ENCODE measurements at places on chromosomes 16 and 17.

DNA sequence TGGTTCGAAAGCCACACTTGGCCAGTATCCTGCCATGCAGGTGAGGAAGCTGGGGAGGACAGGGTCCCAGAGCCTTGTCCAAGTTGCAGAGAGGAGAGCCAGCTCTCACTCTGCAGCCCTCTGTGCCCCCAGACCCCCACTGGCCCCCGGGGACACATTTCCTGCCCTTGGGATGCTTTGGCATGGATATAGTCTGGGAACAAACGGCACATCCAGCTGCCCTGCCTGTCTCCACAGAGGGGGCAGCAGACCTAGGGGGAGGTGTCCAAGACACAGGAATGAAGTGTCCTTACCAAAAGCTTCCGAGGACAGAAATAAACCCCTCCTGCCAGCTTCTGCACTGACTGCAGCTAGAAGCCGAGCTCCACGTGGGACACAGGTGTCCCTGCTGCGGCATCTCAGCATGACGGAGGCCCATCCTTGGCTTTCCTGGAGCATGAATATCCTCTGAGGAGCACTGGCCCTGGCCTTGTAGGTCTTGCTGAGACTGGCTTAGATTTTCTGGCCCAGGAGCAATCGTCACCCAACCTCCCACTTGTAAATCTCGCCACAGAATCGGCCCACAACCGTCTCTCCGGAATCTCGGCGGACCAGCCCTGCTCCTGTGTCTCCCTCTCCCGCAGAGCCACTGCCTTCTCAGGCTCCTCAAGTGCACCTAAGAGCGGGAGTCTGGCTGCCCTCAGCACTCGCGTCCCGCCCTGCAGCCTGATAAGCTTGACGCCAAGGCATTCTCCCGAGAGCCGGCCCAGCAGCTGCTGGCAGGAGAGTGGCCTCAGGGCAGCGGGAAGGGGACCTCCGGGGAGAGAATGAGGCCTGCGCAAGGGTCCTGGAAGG, 1.1 kb upstream of the CAPN15 start:
- no peak for ATAC-seq

- ATAC-seq = no peak
Observed at GRCh38 chr16:12060751-12061150, 84.2 kb downstream of the SNX29 start.

DNA sequence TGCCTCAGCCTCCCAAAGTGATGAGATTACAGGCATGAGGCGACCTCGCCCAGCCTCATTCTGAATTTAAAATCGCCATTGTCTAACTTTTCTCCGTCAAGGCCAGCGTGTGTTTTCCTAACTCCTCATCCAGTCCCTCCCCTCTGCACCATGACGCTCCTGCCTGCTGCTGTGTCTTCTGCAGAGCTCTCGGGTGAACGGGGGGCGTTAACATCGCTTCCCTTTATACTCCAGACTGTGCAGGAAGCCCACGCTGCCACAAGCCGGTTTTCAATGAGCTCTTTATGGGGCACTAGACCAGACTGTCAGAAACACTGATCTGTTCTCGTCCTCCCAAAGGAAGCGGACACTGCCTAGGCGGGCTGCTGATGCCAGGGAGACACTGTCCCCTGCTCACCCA, 13.2 kb downstream of the AANAT start:
- ATAC-seq = no peak

DNA sequence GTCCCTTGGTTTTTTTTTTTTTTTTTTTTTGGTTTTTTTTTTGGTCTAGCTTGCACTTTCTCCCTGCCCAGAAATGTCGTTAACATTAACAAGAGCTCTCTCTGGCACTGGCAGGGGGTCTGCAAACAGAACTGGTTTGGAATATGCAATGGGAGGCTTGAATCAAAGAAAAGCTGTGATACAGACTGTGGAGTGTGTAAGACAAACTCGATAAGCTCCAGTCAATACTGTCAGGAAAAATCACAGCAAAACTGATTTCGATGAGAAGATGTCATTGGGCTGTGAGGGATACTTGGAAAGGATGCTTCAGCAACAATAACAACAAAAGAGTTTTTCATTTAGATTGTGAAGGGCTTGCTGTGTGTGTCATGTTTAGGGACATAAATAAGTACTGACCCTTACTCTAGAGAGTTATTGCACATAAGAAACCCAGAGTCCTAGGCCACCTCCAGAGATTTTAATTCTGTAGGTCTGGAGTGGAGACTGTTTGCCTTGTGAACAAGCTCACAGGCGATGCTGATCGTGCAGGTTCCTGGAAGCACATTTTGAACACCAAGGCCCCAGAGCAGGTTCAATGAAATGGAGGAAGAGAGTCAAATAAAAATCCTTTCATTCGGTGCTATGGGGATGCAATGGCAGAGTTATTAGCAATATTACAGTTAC, 470.7 kb upstream of the RBFOX1 start:
- ATAC-seq = no peak

DNA sequence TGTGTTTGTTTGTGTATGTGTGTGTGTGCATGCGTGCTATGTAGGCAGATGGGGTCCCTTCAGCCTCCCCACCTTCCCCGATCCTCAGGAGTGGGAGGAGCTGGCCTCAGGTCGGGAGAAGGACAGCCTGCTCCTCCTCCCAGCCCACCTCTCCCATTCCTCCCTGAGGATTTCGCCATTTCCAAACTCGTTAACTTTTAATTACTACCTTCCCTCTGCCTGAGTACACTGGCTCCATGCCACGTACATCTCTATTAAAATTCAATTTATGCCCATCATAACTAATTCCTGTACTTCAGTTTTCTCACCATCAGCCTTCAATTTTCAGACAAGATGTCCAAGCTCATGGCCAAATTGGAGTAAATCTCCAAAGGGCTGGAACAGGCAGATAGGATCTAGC, 148.6 kb downstream of the SDK2 start:
- ATAC-seq = no peak

DNA sequence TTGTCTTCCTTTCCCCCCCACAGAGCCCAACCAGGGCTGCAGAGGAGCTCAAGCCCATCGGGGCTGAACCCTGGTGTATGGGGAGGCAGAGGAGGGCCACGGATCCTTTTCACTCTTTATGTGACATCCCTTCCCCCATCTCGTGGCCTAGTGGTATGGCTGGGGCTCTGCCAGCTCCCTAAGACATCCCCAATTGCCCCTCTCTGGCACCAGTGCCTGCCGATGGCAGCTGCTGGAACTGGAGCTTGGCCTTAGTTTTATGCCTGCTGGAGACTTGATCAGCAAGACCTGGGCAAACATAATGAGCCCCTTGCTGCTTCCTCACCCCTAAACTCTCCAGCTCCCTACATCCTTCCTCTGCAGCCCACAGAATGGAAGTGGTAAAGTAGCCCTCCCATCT, 8.0 kb upstream of the TOP2A start:
- ATAC-seq = no peak

GRCh38 chr17:46785696-46786095, 32.8 kb downstream of the WNT3 start:
- no peak for ATAC-seq

- no peak for ATAC-seq
Observed at GRCh38 chr17:50266384-50267073, 7.7 kb upstream of the TMEM92 start.
